ENCODE measurements at places on chromosomes 12 and 14. TPM values are rescaled to one million over a fixed set of nuclear protein-coding genes. Genes with fewer than 3 reads are reported as not detected.

TRPV4 gene
- total RNA-seq: 1.6 TPM

RNASE7 gene
- total RNA-seq: not detected

NGB gene
- not detected for total RNA-seq

ALKBH2 gene
- 73.8 TPM for total RNA-seq

GDF3 gene
- total RNA-seq: not detected

KLRC1 gene
- total RNA-seq: not detected

SIRT4 gene
- total RNA-seq: 0.98 TPM

OR6C3 gene
- not detected for total RNA-seq

ART4 gene
- not detected for total RNA-seq

FAM90A1 gene
- total RNA-seq: not detected

LMO3 gene
- total RNA-seq: 2.3 TPM

TSHR gene
- total RNA-seq: not detected

KRT75 gene
- 38.5 TPM for total RNA-seq

RBMS2 gene
- 11.5 TPM for total RNA-seq

SERPINA4 gene
- total RNA-seq: not detected

PAX9 gene
- total RNA-seq: 14.9 TPM

KRT73 gene
- total RNA-seq: not detected

SCNN1A gene
- total RNA-seq: 2.9 TPM

AMIGO2 gene
- 19.3 TPM for total RNA-seq

MRPS35 gene
- total RNA-seq: 117 TPM

DEGS2 gene
- 1.6 TPM for total RNA-seq

C12orf42 gene
- not detected for total RNA-seq

TMPRSS12 gene
- not detected for total RNA-seq
